Hematopoietic multipotent progenitor cell treated with erythropoietin and hydrocortisone succinate and interleukin-3 and kit ligand, for 8 days (in vitro differentiated cells): ENCODE measurements at places on chromosomes 3 and 15.

- DNase-seq: no peak
Observed at GRCh38 chr3:172582712-172583111, 59.5 kb upstream of the TNFSF10 start.

DNA sequence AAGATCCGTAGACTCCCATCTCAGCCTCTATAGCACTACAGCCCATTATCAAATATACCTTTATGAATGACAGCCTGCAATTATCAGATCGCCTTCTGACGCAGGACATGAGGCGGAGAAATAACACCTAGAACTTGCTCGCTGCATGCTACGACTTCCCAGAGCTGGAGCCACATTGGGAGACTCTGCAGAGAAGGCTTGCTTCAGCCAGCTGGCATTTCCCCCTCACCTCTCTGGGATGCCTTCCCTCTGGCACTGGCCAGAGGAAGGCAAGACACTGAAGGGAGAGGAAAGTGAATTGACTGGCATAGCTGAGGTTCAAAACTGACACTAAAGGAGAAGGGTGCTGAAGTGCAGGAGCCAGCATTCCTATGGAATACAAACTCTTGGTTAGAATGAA is 131.7 kb downstream of the GABRB3 start:
- no peak for DNase-seq

DNA sequence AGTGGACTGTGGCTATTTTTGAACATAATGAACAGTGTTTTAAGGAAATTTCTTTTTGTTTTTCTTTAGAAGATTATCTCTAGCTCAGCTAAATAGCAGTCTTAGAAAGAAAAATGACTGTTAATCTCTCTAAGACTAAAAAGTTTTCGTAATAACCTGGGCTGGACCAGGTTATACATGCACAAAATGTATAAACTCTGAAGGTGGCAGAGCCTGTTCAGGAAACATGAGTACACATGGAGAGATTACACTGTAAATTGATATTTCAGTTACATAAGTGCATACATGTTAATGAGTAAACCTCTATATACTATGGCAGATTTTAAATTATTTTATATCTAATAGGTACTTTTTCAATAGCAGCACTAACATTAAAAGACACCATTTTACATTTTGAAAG is 258.2 kb upstream of the CFAP20DC start:
- no peak for DNase-seq

DNA sequence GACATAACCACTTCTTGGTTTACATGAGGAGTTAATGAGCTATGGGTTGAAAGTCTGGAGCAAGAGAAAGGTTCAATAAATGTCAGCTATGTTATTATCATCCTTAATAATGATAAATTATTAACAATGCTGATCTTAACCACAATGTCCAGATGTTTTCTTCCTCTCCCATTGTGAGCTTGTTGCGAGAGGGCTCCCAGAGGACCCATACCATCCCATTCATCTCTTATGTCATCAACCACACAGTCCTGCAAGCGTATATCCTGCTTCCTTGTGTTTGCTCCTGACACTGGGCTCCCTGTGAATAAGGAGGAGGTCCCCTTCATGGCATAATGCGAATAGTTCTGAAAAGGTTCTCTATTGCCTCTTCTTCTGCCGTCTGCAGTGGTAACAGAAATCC is 266.8 kb downstream of the TLE3 start:
- no peak for DNase-seq

DNA sequence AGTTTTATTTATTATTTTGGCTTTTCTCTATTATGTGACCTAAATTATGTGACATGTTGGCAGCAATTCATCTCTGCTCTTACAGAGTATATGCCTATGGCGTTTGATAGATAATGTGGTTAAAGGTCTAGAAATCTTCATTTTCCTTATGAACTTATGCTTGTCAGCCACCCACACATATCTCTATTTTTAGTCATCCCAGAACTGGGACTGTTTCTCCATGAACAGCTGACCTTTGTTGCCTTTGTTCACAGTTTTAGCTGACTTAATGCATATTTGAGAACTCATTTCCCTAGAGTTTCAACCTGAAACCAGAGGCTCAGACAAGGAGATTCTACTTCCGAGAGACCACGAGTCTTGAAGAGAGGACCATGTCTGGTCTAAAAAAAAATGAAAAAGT is 176.5 kb downstream of the RAP2B start:
- no peak for DNase-seq

DNA sequence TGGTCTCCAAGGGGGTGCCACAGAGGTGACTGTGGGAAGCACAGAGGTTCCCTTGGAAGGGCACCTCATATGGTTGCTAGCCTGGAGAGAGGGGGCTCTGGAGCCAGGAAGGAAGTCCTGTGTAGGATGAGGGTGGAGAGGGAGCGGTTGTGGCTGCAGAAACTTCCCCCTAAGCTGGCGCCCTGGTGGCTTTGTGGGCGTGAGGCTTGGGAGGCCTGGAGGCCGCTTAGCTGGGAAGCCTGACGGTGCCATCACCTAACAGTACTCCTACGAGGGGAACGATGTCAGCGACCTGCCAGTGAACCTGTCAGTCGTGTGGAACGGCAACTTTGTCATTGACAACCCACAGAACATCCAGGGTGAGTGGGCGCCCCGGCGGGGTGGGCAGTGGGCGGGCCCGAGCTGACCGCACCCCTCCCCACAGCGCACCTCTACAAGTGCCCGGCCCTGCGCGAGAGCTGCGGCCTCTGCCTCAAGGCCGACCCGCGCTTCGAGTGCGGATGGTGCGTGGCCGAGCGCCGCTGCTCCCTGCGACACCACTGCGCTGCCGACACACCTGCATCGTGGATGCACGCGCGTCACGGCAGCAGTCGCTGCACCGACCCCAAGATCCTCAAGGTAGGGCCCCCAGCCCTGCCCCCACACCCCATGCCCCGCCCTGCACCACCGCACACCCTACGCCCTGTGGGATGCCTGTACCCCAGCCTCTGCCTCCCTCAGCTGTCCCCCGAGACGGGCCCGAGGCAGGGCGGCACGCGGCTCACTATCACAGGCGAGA is 31.0 kb downstream of the PLXNA1 start:
- DNase-seq: no peak

DNA sequence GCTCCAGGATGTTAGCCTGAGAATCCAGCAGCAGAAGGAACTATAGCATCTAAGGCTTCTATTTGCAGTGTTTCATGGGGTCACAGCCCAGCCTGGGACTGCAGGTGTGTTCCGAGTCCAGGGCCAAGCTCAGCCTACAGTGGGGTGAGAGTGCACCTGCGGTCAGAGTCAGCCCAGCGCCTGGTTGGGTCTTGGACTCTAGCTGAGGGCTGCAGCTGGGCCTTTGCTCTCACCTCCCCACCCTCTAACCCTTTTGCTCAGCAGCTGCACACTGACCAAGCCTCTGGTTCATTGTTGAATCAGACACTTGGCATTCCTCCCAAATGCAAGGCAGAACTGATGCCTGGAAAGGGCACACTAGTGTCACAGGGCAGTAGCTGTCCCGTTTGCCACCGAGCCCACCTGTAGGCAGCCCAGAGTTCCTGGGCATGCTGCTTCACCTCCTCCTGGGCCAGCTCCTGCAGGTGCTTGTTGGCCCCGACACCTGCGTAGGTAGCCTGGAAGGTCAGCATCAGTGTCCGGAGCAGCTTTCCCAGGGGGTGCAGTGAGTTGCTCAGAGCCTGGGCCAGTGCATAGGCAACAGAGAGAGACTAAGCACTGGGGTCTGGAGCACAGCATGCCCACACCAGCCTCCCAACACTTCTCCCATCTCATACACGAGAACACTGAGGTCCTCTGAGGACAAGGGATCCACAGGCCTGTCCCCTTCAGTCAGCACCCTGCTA is 17.5 kb downstream of the ALS2CL start:
- DNase-seq: no peak

DNA sequence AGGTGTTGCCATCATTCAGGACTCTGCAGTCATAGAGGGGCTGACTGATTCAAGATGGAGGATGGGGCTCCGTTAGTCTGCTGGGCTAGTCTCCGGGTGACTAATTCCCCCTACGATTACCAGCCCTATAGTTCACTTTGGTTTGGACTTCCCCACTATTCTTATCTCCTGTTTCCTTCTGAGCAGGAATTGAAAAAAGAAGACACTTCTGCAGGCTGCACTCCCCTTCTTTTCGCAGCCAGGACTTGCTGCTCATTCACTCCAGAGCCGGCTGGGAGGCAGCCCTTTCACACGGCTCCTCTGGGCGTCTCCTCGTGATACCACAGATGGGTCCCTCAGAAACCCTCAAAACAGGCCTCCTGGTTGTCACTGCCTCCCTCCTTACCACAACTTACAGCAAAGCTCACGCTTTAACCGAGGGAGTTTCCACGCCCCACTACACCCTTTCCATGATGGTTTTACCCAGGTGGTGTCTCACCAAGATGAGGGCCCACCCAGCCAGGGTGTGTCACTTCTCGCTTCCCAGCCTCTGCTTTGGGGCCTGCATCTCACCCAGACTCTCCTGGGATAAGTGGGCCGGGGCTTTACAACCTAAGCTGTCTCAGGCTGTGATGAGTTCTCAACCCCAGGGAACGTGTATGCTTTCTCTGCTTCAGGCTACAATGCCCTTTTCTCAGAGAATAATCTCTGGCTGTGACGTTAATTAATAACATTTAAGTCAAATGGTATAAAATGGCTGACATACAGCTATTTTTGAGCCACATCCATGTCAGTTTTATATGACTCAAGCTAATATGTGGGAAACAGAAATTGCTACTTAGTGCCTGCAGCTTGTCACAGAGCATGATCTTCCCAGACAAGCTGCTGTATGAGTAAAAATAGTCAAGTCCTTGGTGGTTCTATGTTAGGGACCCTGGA is 11.9 kb downstream of the CX3CR1 start:
- peak; percentile 55 for DNase-seq

DNA sequence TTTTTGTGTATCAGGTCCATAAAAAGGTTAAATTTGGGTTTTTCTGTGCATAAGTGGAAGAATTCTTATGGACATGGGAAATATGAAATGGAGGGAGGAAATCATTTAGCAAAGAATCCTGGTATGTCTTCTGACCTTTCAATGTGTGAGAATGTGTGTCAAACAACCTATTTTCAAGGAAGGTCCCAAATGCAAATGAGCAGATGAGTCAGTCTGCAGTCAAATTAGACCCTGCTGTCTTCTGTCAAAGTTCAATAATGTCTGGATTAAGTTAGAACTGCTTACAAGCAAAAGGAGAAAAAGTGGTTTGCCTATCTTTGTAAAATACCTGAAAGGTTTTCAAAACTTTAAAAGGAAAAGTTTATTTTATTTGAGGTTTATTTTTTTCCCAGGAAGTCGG is 15.3 kb downstream of the FBN1 start:
- no peak for DNase-seq
